Fibroblast of skin of left biceps (primary cell): ENCODE measurements at places on chromosomes 12 and 14.

DNA sequence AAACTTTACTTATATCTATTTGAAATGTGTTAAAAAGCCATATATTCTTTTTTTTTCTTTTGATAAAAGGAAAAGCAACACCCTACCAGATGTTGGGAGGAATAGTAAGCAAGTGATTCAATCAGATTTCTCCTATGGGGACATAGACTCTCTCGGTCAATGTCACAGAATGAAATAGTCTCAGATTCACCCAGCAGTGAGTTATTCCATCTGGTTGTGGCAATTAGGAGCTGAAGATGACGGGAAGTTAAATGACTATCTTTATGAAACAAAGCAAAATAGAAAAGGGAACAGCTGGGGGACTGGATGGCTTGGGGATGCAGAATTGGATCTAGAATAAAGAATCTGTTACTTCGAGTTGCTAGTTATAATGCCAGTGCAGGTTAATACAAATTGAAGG is 857.0 kb downstream of the NRXN3 start:
- DNase-seq: no peak

- no peak for DNase-seq
These were observed 76.3 kb upstream of the TBX3 start for GRCh38 chr12:114760151-114760877.

DNA sequence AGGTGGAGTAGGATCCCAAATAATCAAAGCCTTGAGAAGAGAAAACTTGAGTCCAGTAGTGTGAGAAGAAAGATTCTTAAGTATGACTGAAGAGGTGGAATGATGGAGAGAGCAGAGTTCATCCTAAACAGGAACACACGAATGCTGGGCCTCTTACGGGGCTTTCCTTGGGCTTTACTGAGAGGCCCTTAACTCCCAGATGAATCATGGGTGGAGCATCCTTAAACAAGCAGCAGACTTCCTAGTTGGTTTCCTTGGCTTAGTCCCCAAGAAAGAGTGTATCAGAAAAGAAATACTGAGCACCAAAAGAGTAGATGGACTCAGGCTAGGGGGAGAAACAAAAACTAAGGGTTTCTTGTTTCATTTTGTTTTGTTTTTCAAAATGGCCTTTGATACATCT is 132.5 kb downstream of the GPR135 start:
- peak; percentile 56 for DNase-seq

DNA sequence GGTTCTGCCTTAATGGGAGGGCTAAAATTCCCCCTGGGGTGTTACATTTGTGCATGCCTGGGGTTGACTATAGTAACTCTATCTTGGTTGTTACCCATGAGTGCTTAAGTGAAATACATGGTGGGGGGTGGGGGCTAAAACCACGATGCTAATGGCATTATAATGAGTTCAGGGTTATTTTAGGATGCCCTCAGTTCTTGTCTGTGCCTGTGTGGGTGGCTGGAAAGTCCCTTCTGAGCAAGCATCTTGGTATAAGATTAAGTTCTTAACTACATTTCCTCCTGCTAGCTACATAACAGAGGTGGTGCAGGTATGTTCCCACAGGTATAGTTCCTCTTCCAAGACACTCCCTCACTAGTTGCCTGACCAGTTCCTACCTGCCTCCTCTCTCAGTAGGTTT is 822.3 kb downstream of the LRFN5 start:
- DNase-seq: no peak

DNA sequence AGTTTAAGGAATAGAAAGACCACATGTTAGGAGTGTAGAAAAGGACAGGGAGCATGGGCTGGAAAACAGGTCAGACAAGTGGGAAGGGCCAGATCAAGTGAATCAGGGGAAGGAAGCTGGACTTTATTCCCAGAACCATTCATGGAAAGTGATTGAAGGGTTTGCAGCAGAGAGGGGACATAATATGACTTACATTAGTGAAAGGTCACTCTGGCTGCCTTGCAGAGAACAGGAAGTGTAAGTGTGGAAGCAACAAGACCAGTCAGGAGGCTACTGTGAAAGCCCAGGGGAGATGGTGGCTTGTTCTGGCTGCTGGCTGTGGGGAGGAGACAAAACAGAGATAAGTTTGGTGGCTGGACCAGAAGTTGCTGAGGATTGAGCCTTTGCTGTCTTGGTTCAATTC is 69.1 kb downstream of the VCPKMT start:
- no peak for DNase-seq

- DNase-seq: no peak
These were observed 690.7 kb upstream of the TBX3 start for GRCh38 chr12:115374480-115375185.

GRCh38 chr12:29534935-29535334 is 37.4 kb upstream of the OVCH1 start:
- no peak for DNase-seq

DNA sequence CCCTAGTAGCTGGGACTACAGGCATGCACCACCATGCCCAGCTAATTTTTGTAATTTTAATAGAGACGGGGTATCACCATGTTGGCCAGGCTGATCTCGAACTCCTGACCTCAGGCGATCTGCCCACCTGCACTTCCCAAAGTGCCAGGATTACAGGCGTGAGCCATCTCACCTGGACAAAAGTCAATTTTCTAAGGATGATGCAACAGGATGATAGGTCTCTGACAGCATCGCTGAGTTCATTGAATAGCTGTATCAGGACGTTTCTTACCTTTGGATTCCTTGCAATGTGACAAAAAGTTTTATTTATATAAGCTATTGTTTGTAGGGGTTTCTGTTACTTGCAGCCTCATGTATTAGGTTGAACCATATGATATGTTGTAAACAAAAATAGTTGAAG is 55.5 kb upstream of the PCED1B start:
- no peak for DNase-seq

DNA sequence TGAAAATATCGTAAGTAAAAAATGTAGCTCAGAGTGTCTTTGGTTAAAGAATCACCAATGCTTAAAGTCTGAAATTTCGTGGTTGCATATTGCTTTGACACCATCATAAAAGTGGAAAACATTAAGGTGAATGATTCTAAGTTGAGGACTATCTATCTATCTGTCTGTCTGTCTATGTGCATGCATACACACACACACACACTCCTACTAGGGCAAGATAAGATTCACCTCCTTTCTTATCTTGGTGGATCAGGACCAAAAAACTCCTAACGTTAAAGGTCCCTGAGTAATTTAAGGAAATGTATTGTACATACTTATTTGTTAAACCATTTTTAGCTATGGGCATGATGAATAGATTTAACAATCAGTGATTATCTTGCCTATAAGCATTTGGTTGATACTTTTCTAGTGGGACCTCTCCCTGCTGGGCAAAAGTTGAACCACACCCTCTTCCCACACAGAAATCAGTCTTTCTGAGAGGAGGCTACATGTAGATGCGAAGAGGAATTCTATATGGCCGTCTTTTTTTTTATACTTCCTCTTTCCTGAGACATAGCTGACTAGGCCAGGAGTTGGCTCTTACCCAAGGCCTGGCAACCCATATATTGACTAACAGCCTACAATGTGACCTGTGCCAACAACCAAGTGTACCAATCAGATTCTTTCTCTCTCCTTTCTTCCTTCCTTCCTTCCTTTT is 19.3 kb upstream of the LLPH start:
- no peak for DNase-seq

DNA sequence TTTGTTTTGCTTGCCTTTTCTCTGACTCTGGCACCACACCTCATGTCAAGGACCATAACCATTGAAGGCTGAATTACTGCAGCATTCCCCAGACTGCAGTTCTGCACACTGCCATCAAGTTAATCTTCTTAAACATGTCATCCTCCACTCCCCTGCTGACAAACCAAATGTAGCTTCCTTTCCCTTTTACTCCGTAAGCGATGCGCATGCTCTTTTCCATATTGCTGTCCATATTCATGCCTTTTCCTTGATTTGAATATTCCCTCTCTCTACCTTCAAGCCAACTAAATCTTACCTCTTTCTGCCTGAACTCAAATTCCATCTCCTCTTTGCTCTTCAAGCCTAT is 13.6 kb downstream of the GPX2 start:
- no peak for DNase-seq

DNA sequence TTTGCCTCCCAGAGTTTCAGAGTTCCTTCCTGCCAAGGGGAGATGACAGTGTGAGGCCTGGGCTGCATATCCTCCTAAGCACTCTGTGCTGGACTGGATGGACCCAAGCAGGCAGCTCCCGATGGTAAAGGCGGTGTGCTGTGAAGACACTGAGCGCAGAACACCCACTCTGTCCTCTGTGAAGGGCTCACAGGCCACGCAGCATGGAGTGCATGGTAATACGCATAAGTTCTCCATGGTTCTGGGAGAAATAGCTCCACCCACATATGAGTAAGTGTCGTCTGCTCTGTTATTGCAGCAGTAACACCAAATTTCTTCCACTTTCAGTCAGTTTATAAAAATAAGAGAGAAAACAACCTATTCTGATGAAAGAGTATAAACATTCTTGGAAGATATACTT is 55.8 kb downstream of the TMEM30B start:
- no peak for DNase-seq

DNA sequence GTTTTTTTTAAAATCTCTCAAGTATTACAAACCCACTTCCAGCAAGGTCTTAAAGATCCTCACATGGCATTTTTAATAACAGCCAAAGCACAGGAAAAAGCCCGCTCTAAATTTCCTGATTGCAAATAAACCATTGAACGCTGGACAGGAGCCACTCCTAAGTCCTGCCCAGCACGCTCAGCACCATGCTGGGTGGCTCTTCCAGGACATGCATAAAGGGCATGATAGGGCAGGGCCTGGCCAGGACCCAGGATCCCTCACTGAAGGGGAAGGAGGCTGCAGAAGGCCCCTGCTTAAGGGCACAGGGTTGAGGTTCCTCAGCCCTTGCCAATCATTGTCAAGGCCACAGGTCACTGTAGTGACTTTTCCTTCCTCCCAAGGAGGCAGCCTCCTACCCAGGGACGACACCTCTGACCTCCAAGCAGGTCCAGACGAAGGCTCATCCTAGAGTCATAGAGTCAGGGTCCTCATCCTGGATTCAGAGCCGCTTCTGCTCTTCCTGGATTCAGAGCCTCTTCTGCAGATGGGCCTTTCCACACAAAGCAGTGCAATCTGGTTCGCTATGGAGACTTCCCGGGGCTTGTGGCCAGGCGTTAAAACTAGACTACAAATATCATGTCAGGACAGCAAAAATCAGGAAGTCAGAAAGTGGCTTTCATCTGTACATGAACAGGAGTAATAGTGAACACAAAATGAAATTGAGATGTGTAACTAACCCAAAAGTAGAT is 123.8 kb downstream of the GCH1 start:
- no peak for DNase-seq

- DNase-seq: peak; percentile 72
These were observed 88.4 kb downstream of the BBS10 start for GRCh38 chr12:76259660-76260389.

GRCh38 chr12:115975411-115975810 is 302.1 kb downstream of the MED13L start:
- DNase-seq: no peak

DNA sequence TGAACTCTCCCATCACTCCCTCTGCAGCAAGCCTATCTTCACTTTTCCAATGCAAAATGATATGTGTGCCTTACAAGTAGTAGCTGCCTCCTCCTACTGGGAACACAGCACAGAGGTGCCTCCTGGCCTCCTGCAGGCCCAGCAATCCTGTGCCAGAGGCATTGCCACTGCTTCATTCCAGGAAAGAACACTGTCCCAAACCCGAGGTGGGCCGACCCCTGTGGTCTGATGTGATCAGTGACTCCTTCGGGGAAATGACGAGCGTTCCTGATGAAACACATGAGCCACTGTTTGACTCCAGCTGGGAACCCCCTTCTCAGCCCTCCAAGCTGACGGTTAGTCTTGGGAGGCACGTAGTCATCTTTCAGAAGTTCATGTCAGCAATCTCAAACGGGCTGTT is 19.5 kb downstream of the PSMC1 start:
- no peak for DNase-seq

- DNase-seq: no peak
These were observed 3.5 kb upstream of the KCNK10 start for GRCh38 chr14:88326352-88327103.

- no peak for DNase-seq
These were observed 72.9 kb downstream of the PPP2R5C start for GRCh38 chr14:101834397-101834796.

DNA sequence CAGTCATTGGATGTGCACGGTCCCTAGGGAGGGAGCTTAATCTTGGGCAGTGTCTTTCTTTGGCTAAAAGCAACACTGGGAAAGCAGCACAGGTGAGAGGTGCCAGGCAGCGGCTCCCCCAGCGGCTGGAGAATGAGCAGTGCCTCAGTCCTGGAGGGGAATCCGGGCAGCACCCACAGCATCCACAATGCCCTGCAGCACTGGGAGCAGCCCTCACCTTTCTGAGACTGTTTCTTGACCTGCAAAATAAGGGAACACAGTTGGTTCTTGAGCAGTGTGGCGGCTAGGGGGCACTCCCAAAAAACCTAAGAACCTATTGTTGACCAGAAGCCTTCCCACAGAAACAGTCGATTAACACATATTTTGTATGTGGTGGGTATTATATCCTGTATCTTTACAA is 75.8 kb downstream of the SINHCAF start:
- DNase-seq: no peak

DNA sequence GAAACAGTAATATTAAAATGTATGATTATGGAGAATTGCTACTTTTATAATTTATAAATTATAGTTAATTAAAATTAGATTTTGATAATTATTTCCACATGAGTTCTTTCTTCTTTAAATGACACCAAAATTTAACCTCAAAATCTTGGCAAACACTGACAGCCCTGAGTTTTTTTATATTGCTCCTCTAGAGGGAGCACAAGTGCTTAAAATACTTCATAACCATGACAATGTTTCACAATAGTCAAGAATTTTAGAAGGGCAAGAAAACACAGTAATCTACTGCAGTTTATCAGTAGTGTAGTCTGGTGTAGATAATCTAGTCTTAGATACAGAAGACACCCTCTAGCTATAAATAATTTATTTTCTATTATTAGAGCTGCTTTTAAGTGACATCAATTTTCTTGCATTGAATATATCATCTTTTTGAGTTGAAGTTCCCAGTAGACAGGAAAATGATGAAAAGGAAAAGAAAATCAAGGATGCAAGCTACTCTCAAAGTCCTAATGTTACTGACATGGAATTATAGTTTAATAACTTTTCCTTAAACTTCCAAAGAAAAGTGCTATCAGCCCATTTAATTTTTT is 14.3 kb upstream of the PTGER2 start:
- no peak for DNase-seq

DNA sequence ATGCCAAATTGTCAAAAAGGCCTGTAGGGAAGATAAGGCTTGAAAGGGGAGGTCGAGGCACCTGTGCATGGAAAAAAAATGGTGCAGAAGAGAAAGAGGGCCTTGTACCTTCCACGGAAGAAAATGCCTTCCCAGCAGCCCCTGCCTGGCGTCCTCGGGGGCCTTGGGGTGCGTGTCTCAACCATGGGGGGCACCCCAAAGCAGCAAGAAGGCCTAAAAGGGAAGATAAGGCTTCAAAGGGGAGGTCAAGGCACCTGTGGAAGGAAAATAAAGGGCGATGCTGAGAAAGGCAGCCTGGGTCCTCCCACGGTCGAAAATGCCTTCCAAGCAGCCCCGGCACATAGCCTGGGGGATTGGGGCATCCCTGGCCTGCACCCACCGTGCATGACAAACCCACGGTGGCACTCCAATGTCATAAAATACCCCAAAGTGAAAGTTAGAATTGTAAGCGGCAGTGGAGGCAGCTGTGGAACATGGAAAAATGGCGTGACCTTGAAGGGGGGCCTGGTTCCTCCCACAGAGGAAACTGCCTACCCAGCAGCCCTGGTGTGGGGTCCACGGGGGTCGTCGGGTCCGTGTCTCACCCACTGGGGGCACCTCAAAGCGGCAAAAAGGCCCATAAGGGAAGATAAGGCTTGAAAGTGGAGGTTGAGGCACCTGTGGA is 275.0 kb downstream of the ALG10 start:
- DNase-seq: no peak

- no peak for DNase-seq
These were observed 11.1 kb upstream of the CIPC start for GRCh38 chr14:77086951-77087350.
